ENCODE measurements at places on chromosomes 13 and 19.

DNA sequence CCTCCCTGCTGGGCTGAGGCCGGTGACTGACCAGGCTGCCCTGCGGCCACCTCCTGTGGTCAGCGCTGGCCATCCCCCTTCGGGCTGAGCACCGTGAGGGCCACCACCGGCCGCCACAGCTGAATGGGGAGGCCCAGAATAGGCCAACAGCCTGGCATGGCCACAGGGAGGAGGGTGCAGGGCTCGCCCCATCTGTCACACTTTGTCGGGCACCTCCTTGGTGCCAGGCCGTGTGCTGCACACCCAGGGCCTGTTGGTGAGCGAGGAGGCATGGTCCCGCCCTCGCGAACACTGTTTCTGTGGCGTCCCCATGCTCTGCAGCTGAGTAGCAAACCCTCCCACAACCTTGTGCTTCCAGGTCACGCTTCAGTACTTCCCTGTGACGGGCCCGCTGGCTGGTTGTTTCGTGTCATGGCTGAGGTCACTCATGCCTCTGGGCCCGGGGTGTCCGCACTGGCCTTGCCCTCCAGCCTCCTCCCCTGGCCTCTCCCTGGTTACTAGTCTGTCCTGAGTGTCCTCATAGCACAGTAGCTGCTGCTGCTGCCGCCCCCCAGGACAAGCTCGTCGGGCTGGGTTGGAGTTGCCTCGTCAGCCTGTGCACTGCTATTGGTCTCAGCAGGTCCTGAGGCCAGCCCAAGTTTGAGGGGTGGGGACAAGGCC, 15.2 kb downstream of the EPN1 start:
- no peak for DNase-seq

DNA sequence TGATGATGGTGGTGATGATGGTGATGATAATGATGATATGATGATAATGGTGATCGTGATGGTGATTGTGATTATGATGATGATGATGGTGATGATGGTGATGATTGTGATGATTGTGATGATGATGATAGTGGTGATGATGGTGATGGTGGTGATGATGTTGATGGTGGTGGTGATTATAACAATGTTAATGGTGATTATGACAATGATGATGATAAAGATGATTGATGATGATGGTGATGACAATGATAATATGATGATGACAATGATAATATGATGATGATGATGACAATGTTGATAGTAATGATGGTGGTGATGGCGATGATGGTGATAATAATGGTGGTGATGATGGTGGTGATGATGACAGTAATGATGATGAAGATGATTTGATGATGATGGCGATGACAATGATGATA, 34.1 kb upstream of the ZNF536 start:
- DNase-seq: no peak

- no peak for DNase-seq
Measured at GRCh38 chr19:29655648-29656335, 9.5 kb upstream of the PLEKHF1 start.

GRCh38 chr19:11387162-11388034, 3.3 kb upstream of the EPOR start:
- DNase-seq: no peak

Measured in AG04450 (cell line).